ENCODE measurements at places on chromosomes 12 and 14.

DNA sequence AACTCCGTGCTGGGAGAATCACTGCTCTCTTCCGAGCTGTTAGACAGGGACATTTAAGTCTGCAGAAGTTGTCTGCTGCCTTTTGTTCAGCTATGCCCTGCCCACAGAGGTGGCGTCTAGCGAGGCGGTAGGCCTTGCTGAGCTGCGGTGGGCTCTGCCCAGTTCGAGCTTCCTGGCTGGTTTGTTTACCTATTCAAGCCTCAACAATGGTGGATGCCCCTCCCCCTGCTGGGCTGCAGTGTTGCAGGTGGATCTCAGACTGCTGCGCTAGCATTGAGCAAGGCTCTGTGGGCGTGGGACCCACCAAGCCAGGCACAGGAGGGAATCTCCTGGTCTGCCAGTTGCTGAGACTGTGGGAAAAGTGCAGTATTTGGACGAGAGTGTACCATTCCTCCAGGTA, 43.7 kb downstream of the GPR137C start:
- DNase-seq, result no peak

DNA sequence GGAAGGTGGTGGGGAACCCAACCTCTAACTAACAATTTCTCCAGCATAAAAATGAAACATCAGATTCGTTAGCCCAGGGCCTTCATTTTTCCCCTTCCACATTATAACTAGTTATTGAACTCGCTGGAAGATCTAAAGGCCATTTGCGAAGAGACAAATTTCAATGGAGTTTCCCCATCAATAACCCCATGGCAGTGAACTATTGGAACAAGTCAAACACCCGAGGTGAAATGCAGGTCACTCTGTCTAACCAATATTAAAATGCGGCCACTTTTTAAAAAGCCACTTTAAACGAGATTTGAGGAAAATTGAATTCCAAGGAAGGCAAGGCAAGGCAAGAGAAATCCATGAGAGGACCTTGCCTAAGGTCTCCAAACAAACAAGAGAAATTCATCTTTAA, 4.5 kb upstream of the HOXC4 start:
- DNase-seq, result no peak

GRCh38 chr12:116870306-116870705, 10.9 kb downstream of the HRK start:
- DNase-seq, result no peak

- no peak for DNase-seq
Observed at GRCh38 chr12:29102741-29103140, 46.3 kb upstream of the FAR2 start.

GRCh38 chr14:90596733-90597132, 199.9 kb downstream of the CALM1 start:
- no peak for DNase-seq

GRCh38 chr14:101957406-101958234, 6.8 kb upstream of the DYNC1H1 start:
- DNase-seq, result no peak

DNA sequence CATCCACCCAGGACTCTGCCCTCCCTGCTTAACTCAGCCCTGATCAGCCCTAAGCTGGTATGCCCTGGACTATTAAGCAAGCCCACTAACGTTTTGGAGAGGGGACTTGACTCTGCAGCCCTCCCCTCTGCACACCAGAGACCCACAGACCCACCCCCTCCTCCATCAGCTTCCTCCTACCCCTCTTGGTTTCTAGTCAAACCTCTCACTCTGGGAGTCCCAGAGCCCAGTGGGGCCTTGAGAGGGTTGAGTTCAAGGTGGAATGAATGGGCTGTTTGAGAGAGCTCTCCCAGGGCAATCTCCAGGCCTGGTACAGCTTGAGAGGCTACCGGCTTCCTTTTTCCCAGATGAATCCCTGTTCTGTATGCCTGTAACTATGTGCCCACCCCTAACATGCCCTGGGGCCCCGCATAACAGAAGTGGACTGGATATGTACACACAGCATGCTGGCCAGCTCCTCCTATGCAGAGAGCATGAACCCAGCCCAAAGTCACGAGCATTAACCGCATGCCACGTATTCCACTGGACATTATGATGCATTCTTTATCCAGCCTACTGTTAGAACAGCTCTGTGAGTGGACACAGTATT, 43.6 kb downstream of the IRF2BPL start:
- DNase-seq, result no peak

DNA sequence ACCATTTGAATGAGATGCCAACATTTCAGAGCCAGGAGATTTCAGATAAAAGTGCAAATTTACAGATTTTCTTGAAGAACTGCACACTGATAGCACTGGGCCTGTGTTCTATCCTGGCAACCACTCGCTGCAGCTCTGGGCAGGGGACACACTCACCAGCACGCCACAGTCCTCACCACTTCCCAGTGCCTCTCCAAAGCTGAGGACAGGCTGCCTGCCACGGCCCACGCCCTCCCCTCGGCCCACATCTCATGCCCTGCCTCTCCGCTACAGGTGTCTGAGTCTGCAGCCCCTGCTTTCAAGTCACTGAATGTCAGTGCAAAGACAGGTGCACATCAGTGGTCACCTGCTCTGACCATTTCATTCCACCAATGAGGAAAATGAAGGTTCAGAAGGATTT, 12.7 kb downstream of the CAMKK2 start:
- no peak for DNase-seq

DNA sequence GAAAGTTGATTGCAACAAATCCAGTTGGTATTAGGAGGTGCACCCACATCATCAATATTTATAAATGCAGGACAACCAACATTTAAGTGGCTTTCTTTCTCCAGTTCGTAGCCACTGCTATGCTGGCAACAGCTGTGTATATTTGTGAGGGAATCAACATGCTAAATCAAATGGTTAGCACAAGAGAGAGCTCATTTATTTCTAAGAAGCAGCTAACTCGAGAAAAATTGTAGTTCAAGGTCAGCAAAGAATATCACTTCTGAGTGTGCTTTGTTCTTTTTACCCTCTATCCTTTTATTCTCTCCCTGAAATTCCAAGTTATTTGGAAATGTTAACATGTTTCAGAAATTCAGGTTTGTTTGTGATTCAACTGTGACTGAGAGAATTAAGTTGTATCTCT, 137.3 kb downstream of the NAV3 start:
- DNase-seq, result no peak

DNA sequence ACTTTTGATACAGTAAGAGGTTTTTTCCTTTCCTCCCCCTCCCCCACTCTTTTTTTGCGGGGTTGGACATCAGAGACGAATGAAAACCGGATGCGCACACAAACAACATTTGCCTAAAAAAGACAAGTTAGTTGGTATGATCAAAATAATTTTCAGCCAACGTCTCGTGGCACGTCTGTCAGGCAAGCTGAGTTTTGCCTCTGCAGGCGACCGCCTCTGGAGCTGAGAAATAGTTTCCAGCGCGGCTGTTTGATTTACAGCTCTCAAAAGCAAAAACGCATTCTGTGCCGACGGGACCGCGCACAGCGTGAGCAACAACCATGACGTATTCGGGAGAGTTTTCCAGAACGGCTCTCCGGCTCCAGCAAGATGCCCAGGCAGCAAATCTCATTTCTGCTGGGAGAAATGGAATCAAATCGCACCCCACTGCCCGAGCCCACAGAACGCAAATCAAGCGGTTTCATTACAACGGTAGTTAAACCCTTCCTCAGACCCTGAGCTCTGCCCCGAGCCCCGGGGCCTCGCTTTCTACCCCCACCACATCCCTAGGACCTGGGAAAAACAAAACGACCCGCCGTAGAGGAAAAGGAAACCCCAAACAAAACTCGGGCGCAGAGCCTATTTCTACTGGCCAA, 14.2 kb upstream of the CALM1 start:
- DNase-seq, result peak; percentile 86

DNA sequence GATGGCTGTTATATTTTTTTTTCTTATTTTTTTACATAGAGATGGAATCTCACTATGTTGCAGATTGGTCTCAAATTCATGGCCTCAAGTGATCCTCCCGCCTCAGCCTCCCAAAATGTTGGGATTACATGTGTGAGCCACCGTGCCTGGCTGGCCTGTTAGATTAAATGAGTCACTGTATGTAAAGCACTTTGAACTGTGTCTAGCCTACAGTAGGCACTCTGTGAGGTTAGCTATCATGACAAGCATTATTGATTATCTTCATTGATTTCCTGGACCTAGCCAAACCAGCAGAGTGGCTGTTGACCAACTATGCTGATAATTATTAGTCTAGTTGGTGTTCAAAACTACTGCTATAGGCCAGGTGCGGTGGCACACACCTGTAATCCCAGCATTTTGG, 42.6 kb downstream of the ARF6 start:
- no peak for DNase-seq

GRCh38 chr12:8082808-8083100, 680 bp downstream of the NECAP1 start:
- DNase-seq, result no peak

DNA sequence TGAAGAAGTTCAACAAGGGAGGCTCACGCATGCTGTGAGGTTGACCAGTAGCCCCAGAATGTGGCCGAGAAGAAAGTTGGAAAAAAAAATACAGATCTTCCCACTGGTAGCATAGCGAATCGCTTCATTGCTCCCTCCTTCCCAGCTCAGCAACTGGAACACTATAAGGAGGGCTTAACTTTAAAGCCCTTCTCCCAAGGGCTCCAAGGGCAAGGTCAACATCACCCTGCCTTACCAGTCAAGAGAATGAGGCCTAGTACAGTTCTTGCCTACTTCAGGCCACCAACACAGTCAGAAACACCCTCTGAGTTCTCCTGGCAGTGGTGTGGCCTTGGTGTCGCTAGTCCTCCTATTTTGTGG, 14.4 kb downstream of the OXA1L start:
- DNase-seq, result no peak

GRCh38 chr12:22121224-22121623, 75.2 kb downstream of the CMAS start:
- DNase-seq, result no peak

DNA sequence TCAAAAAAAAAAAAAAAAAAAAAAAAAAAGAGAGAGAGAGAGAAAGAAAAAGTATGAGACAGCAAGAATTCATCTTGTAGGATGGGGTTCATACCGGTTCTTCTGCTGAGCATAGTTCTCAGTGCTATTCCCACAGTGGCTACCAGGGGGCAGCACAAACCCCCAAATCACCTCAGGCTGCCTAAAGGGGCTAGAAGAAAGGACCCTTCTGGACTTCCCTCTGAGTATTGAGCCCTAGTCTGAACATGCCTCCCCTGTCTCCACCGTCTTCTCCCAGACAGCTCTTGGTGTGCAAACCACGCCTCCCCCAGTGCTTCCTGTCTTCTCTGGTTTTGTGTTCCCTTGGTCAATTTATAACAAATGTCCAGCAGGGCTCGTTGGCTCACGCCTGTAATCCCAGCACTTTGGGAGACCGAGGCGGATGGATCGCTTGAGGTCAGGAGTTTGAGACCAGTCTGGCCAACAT, 31.3 kb upstream of the SMUG1 start:
- peak; percentile 86 for DNase-seq

- DNase-seq, result no peak
Observed at GRCh38 chr12:123101526-123101925, 49.4 kb downstream of the PITPNM2 start.

- DNase-seq, result no peak
Observed at GRCh38 chr14:64541261-64541971, 875 bp downstream of the HSPA2 start.

DNA sequence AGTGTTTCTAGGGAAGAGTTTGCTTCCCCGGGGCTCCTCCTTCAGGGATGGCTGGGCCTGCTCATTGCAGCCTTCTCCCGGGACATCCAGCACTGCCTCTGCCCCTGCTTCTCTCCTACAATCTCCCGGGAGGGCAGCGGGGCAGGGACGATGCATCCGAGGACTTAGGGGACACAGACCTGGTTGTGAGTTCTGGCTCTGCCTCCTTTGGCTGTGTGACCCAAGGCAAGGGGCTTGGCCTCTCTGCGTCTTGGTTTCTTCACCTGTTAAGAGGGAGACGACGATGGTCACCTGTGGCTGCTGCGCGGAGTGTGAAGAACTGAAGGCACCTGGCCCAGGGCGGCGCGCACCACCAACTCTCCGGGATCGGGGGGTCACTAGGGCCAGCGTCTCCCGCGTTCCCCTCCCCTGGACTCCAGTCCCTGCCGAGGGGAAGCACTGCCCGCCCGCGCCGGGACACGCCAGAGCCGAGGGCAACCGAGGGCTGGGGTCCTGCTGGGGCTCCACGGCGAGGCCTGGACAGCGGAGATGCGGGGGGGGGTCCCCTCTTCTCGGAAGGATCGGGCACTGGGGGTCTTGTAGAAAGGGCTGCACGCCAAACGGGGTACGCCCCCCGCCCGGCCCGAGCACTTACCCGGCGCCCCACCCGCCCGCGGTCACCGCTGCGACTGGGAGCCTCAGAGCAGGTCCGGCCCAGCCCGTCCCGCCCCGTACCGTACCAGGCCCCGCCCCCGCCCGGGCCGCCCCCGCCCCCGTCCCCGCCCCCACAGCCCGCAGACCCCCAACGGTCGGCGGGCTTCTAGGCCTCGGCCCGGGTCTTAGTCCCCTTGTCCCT, at the start of gene HVCN1:
Gene HVCN1, minus strand, starts transcription at position 670 of the 835 bp plus-strand sequence. CDS start 5,870 bp downstream, outside the sequence.
- no peak for DNase-seq

DNA sequence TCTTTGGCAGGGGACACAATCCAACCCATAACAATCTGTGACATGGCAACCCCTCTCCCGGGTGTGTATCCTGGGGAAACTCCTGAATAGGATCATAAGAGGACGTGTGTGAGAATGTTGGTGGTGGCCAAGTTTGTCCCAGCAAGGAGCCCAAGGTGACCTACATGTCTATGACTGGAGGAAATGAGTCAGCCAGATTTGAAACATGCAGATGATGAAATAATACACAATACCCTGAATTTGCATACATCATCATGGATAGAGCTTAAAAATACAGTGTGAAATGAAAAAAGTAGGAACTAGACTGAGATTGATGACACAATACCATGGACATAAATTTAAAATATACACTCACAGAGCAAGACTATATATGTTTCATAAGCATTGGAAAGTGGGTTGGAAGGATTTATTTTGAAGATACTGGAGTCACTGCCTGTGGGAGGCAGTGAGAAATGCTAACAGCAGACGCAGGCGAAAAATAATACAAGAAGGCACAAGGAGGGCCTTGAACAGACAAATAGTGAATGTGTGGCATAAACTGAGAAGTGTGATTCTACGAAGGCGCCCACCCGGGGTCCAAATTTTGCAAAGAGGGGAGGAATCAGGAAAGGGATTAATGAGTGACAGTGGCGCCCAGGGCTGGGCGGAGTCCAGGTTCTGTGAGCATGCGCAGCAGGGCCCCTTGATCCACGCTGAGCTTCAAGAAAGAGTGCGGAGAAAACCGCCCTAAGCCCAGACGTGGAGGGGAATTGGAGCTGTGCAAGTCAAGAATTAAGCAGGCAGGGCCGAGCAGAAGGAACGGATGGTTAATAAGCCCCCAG, 7.0 kb upstream of the MAP1LC3B2 start:
- peak; percentile 72 for DNase-seq

DNA sequence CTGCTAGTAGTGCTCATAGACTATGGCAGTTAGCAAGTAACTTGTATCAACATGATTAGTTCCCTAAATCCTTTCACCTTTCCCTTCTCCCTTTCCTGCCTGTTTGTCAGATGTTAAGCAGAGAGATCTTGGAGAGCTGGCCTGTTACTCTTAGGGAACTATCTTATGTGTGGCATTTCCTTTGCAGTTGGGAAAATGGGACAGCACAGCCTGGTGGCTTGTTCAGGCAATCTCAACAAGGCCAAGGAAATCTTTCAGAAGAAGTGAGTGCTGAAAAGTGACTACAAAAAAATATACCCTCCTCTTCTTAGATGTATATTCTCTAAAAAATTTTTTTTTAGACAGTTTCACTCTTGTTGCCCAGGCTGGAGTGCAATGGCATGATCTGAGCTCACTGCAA, 7.4 kb downstream of the PARP2 start:
- DNase-seq, result peak; percentile 20

All from fibroblast of mammary gland (primary cell).